Retinal pigment epithelial cell (primary cell): ENCODE measurements at places on chromosomes 13 and 19.

- no peak for DNase-seq
Observed at GRCh38 chr13:26664286-26664685, 96.3 kb downstream of the GPR12 start.

DNA sequence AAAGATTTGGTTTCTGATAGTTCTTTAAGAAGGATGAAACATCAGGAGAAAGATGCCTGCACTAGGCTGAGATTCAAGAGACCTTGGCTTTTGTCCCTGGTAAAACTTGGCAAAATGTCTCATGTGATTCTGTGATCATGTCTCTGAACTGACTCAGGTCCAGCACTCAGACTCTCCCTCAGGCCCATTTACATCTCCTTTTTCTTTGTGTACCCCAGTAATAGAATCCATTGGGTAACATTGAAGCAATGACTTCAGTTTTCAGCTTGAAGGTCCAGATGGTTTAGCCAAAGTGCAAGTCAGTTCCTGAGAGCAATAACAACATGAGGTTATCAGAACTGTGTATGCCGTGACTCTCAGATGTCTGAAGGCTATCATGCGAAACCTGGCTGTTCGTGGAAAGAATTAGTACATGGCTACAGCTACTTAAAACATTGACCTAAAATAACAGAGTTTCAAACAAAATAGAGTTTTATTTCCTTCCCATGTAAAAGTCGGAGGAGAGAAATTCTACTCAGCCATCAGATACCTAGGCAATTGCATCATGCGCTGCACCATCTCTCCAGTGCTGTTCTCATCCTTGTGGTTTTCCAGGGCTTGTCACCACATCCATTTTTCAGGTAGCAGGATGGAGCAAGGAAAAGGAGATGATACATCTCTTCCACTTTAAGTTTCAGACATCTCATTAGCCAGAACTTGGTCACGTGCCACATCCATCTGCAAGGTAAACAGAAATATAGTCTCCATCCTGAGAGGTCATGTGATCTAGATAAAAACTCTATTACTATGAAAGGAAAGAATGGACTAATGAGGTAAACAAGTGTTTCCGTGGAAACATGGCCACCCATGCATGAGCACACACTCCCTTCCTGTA is 117.3 kb downstream of the POSTN start:
- DNase-seq: no peak

DNA sequence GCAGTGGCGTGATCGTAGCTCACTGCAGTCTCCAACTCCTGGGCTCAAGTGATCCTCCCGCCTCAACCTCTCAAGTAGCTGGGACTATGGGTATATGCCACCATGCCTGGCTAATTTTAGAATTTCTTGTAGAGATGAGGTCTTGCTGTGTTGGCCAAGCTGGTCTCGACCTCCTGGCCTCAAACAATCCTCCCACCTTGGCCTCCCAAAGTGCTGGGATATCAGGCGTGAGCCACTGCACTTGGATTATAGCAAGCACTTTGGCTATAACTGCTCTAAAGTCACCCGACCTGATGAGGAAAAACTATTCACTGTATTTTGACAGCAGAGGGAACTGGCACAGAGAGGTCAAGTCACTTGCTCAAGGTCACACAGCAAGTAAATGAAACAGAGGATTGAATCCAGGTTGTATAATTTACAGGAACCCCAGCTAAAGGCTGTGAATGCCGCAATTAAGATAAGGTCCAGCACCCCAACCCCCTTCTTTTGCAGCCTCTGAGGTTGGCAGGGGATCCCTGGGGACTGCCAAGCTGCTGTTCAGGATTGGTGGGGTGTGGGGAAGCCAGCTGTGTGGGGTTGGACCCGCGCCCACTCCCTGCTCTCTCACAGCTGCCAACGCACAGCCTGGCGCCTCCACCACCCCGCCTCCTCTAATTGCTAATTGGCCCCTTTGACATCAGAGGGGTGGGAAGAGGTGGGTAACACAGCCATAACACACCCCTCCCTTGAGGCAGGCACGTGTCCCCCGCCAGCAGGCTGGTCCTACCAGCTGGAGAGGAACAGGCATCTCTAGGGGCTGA is 6.0 kb downstream of the TMIGD2 start:
- no peak for DNase-seq

- DNase-seq: peak; percentile 73
Observed at GRCh38 chr13:70905035-70905434, 796.8 kb upstream of the KLHL1 start.

GRCh38 chr13:31022928-31023530 is 90.6 kb downstream of the TEX26 start:
- DNase-seq: no peak

GRCh38 chr19:50717891-50718254 is 1.7 kb downstream of the SHANK1 start:
- DNase-seq: no peak

GRCh38 chr19:7743425-7743841 is 3.9 kb downstream of the CD209 start:
- no peak for DNase-seq

DNA sequence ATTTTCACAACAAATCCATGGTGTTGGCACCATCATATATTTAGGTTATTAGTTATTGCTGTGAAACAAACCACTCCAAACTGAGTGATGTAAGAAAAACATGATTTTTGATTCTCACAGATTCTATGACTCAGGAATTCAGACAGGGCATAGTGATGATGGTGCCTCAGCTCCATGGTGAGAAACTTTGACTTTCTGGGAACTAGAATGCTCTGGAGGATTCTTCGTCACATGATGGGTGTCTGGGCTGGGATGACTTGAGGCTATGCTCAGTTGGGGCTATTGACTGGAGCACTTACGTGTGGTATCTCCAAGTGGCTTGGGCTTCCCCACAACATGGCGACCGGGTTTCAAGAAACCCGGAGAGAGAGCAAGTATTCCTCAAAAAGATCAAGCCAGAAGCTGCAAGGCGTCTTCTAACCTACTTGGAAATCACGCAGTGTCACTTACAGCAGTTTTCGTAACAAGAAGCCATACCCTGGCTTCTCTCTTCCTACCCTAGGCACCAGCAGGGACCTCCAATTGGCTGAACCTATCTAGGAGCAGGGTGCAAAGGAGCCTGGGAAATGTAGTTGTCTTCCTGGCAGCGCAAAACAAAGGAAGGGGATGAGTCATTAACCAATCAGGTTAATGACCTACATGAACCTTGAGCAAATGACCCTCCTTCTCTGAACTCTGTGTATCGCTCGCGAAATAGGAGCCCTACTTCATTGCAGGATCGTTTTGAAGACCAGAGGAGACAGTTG is 22.4 kb downstream of the VAV1 start:
- no peak for DNase-seq

GRCh38 chr19:3145909-3146676 is 10.3 kb downstream of the GNA15 start:
- DNase-seq: no peak

- no peak for DNase-seq
Observed at GRCh38 chr19:50553134-50553703, 15.0 kb downstream of the LRRC4B start.

DNA sequence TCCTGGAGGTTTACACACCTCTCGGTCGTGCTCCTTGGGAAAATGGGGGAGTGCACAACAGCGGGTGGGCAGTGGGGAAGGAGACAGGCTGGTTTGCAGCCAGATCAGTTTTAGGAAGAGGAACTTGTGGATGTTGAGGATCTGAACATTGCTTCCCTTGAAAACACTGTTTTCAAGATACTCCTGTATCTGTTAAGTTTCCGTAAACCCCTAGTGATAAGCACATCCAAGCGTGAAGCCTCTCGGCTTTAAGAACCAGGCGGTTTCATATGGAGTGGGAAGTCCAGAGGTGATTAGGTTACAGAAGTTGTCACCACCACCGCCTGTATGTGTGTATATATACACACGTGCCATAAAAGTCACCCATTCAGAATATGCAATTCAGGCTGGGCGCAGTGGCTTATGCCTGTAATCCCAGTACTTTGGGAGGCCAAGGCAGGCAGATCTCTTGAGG is 47.4 kb downstream of the SIPA1L3 start:
- DNase-seq: no peak

DNA sequence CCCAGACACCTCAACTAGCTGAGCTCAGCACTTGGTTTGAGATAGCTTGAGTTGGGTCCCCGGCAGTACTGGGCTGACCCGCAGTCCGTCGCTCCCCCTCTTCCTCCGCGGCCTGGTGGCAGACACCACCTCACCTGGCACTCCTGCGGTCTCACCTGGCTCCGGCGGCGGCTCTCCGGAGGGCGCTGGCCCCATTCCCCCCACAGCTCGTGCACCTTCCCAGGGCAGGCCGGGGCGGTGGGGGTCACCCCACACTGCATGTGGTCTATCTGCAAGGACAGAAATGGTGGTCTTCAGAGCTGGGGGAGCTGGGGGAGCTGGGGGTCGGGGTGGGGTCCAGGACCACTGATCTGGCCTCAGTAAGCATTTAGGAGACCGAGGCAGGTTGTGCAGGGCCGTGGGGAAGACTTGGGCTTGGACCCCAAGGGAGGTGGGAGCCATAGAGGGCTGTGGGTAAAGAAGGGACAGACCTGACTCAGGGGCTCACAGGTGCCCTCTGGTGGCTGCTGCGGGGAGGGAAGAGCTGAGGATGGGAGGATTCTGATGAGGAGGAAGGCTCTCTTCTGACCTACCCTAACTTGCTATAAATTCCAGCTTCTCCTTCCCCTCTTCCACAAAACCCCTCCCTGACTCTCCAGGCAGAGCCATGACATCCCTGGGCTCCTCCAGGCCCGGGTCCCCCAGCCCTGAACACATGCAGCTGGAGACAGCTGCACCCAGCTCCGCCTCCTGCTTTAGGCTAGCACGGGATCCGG is 6.7 kb upstream of the PLIN4 start:
- no peak for DNase-seq

GRCh38 chr19:31356587-31357314 is 7.5 kb upstream of the TSHZ3 start:
- DNase-seq: no peak

GRCh38 chr13:65605396-65605795 is 1624.7 kb downstream of the PCDH9 start:
- DNase-seq: no peak

DNA sequence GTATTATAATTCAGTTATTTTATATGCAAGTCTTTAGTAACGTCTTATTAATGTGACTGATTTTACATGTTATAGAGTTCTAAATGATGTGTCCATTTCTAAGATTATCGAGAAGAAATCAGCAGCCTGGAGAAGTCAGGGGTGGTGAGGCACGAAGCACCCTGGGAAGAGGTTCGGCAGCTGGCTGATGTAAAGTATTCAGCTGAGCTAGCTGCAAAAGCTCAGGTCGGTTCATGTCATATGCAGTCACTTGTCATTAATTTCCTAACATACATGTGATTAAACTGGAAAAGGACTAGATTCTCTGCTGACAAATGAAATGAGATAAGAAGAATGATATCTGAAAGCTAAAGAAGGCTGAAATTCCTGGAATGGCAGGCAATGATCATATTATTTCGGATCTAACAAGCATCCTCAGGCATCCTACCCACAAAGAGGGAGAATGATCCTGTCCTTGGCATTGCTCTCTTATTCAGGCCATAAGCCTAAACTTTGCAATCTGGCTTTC is 383.0 kb upstream of the SLITRK1 start:
- no peak for DNase-seq

GRCh38 chr13:36154567-36155291 is 23.5 kb upstream of the DCLK1 start:
- peak; percentile 46 for DNase-seq

- no peak for DNase-seq
Observed at GRCh38 chr19:47296036-47296435, 13.6 kb upstream of the C5AR1 start.
